ENCODE measurements at places on chromosomes 16 and 17. TPM values are rescaled to one million over a fixed set of nuclear protein-coding genes. Genes with fewer than 3 reads are reported as not detected.

The ADAP2 gene
- total RNA-seq: 2.4 TPM

The DNAAF8 gene
- total RNA-seq: 2.3 TPM

The IGFALS gene
- total RNA-seq: 0.10 TPM

The SLFN12L gene
- total RNA-seq: 0.33 TPM

The DDX52 gene
- 16.5 TPM for total RNA-seq

The ABCC11 gene
- not detected for total RNA-seq

The NPW gene
- 15.3 TPM for total RNA-seq

The WFDC1 gene
- not detected for total RNA-seq

The RDM1 gene
- 5.5 TPM for total RNA-seq

The SLC16A5 gene
- 46.6 TPM for total RNA-seq

The HMOX2 gene
- total RNA-seq: 72.6 TPM

The ACSM2A gene
- total RNA-seq: not detected

The FKBP10 gene
- total RNA-seq: 190 TPM

The CACNG1 gene
- 0.13 TPM for total RNA-seq

The CA7 gene
- not detected for total RNA-seq

The KRT33A gene
- not detected for total RNA-seq

The CCL23 gene
- not detected for total RNA-seq

The KRTAP4-1 gene
- not detected for total RNA-seq

The CFAP52 gene
- not detected for total RNA-seq

Data from Panc1 (cell line).